ENCODE measurements at places on chromosomes 12 and 14.

DNA sequence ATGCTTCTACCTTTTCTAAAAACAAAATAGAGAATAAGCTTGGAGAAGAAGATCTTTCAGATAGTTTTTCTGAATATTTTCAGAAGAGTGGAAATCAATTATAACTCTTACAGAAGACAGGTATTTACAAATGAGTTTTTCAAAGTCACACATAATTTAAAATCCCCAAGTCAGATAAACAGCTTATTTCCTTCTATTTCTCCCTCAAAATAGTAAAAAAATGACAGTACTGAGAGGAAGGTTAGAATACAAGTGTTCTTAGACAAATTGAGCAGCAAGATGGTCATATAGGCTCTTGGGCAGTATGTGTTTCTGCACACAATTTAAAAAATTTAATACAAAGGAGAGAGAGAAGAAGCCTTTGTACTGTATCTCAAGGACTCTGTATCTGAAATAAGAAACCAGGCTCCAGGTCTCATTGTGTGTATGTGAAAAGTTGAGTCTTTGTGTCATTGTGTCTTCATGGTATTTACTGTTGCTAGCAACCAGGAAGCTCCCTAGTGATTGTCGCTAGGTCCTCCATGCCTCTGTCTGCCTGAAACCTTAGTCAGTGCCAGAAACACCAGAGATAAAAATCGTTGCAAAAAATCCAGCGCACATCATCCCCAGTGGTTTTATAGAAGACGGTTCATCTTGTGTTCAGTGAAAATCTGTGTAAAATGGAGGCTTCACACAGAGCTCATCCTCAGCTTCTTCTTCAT lies 12.9 kb upstream of the TUBA1A start:
- DNase-seq = no peak

GRCh38 chr12:63450816-63451215 lies 217.5 kb downstream of the DPY19L2 start:
- no peak for DNase-seq

DNA sequence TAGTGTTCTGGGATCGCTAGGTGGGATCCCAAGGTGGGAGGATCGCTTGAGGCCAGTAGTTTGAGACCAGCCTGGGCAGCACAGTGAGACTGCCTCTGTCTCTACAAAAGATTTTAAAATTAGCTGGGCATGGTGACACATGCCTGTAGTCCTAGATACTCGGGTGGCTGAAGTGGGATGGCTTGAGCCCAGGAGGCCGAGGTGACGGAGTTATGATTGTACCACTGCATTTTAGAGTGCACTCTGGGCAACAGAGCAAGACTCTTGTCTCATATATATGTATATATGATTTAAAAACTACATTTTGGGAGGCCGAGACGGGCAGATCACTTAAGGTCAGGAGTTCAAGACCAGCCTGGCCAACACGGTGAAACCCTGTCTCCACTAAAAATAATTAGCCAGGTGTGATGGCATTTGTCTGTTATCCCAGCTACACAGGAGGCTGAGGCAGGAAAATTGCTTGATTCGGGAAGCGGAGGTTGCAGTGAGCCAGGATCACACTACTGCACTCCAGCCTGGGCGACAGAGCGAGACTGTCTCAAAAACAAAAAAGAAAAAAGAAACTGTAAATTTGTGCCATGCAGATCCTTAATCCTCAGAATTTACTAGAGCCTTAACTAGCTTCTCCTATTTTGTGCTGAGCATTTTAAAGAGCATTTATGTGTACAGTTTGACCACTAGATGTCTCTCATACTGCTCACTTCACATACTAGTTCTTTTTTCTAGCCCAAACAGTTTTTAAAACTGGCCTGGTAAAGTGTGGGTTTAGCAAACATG lies 114.8 kb downstream of the MON2 start:
- peak; percentile 62 for DNase-seq

DNA sequence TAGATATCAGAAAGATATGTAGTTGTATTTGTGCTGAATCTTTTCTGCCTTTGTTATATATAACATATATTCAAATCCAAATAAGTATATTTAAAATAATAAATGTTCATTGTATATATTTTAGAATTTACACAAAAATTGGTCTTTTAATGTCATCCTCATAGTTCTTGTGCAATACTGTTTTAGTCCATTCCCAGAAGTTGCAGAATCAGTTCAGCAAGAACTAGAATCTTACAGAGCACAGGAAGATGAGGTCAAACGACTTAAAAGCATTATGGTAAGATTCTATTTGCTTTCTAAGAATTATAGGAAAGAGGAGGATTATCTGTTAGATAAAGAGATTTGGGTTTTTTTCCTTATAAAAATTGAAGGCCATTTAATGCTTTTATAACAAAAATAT lies 51.0 kb downstream of the SCFD1 start:
- peak; percentile 10 for DNase-seq

DNA sequence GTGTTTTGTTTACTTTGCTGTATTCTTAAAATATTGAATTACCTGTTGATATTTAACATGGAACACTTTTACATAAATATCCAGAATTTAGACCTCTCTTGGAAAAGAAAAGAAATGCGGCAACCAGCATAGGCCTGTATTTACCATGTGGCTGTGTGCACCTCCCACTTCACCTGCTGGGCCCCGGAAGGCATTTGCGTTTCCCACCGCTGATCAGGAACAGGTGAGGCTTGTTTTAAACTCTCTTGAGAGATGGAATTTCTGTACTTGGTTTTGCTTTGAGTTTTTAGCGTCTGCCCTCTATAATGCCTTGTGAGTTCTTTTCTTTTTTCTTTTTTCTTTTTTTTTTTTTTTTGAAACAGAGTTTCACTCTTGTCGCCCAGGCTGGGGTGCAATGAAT lies 124.2 kb downstream of the GLT1D1 start:
- DNase-seq = no peak

DNA sequence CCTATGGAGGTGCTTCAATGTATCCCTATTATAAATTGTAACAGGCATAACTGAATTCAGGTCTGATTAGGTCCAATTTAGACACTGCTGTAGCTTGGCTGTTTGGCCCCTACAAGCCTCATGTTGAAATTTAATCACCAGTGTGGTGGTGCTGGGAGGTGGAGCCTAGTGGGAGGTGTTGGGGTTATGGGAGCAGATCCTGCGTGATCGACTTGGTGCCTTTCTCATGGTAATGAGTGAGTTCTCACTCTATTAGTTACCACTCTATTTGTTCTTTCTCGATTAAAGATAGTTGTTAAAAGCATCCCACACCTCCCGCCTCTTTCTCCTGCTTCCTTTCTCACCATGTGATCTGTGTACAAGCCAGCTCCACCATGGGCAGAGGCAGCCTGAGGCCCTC lies 122.1 kb downstream of the FOXA1 start:
- DNase-seq = no peak

DNA sequence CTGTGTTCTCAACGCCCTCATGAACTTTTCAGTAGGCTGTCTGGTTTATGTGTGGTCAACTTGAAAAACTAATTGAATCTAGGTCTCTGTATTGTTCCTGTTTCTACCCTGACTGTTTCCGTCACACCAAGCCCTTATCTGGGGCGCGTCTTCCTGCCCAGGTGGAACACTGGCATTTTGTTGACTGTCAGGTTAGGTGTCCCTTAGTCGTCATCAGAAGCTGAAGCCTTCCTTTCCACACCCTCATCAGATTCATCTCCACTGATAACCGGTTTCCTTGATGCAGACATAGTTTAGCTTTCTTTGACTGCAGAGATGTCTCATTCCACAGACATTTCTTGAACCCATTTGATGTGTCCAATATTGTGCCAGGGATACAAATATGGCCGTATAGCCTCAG lies 96.5 kb downstream of the DUSP16 start:
- no peak for DNase-seq

GRCh38 chr12:101608301-101609133 lies 13.7 kb downstream of the MYBPC1 start:
- no peak for DNase-seq

GRCh38 chr12:916712-917445 lies 32.6 kb downstream of the RAD52 start:
- DNase-seq = no peak

Measured in suppressor macrophage treated with lipopolysaccharide for 4 hours (primary cell).